ENCODE measurements at places on chromosomes 11 and 22. TPM values are rescaled to one million over a fixed set of nuclear protein-coding genes. Genes with fewer than 3 reads are reported as not detected.
A peak's percentile ranks its signal among the peaks of the same experiment; 100 is the strongest.

KRTAP5-1 gene
- total RNA-seq = not detected

SLC37A2 gene
- 25.5 TPM for total RNA-seq

TSGA10IP gene
- not detected for total RNA-seq

DNA sequence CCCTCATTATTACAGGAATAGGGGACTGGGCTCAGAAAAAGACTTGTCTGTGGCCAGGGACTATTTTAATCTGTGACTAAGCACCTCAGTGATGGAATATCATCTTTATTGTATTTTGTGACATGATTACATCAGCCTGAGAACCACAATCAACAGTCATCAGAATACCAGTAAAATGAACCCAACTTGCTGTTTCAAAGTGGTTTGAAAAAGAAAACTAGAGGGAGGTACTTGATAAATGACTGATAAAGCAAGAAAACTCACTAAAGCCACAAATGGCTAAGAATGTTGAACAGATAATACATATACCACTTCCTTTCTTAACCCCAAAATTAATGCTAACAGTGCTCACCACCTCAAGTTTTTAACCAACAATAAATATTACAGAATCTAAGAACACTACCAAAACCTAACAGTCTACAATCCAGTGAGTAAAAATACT, 155.7 kb downstream of the ATG16L2 start:
- DNase-seq = peak; percentile 60

GRCh38 chr11:86314636-86315035, 12.6 kb downstream of the HIKESHI start:
- DNase-seq = no peak

GRCh38 chr22:48318173-48318572, 1509.5 kb downstream of the BRD1 start:
- DNase-seq = no peak

PRR14L gene
- total RNA-seq = 17.4 TPM

DNA sequence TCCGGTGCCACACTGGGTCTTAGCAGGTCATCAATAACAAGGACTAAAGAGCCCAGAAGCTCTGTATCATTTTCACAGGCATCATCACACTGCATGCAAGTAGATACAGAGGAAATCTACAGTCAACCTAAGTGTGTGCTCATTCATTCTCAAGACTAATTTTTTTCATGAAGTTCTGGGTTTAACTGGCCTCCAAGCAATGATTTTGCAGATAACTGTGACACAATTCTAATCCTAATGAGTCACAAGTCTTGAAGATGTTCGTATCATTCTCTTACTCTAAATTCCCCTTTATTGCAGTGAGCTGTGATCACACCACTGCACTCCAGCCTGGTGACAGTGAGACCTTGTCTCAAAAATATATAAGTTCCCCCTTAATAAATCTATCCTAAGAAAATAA, 2.5 kb downstream of the OR52W1 start:
- DNase-seq = peak; percentile 7

- peak; percentile 88 for DNase-seq
These were observed 84.9 kb upstream of the NARS2 start for GRCh38 chr11:78659326-78660270.

GRCh38 chr11:94880216-94880615, 93.1 kb downstream of the CWC15 start:
- DNase-seq = peak; percentile 99

DNA sequence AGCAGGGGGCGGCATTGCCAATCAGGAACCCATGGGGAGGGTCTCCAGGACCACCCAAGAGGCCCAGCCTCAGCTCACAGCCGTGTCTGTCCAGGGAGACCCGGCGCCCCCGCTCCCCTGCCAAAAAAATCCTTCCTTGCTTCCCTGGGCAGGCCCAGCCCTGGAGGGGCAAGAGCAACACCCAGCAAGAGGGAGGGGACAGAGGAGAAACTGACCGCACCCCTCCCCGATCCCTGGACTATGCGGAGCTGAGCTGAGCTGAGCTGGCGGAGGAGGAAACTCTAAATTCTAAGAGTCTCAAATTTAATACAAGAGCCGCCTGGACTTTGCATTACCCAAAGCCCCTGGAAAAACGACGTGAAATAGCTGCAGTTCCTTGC, 52.0 kb upstream of the SHISAL1 start:
- no peak for DNase-seq

All from bronchial epithelial cell (primary cell).